ENCODE measurements at places on chromosomes 13 and 19.

DNA sequence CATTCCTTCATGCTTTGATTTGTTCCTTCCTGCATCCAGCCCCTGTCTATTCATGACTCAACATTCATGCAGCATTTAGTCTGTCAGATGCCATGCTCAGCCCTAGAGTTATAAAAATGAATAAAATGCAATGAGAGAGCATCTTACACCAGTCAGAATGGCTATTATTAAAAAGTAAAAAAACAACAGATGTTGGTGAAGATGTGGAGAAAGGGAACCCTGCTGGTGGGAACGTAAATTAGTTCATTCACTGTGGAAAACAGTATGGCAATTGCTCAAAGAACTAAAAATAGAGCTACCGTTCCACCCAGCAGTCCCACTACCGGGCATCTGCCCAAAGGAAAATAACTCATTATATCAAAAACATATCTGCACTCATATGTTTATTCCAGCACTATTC is 70.0 kb upstream of the GTF3A start:
- no peak for DNase-seq

DNA sequence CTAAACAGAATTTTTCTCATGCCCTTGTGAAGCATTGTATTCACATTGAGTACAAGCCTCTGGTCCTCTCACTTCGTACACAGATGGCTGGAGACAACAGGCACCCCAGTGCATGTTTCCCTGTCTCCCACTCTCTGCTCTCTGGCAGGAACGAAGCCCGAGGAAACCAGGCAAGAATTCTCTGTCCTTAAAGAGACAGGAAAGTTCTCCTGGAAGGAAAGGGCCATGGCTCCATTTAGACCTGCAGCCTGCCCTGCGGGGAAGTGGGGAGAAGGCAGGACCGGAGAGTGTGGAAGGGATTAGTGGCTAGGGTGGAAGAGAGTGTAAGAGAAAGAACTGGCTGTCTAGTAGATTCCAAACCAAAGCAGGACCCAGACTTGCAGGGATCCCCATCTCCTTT is 15.5 kb upstream of the AMER2 start:
- no peak for DNase-seq

DNA sequence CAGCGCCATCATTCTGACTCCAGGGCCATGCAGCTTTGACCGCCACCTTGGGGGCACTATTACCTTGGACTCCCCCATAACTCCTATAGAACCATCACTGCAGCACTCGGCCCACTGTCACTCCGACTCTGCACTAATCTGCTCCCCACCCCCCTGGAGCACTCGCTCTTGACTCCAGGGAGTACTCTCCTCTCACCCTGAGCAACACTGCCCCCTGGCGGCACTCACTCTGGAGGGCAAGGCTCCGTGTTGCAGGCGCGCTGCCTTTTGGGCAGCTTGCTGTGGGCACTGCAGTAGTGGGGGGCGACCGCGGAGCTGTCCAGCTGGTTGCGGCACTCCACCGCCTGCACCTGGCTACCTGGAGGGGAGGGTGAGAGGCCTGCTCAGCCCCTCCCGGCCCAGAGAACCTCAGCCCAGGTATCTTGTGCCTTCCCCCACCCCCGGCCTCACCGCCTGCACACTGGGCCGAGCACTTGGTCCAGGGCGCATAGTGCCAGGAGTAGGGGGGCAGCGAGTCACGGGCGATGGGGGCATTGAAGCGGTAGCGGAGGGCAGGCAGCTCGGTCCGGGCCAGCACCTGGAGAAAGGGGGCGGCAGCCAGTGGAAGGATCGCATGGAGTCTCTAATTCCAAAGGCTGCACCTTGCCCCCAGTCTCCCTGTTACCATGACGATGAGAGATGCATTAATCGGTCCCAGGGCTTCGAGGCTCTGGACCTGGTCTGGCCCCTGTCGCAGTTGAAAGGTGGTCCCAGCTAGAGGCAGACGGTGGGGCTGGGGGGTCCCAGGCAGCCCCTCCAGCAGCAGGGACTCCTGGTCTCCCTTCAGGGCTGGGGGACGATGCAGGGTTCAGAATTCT is 8.9 kb upstream of the MYO1F start:
- DNase-seq, result peak; percentile 61

DNA sequence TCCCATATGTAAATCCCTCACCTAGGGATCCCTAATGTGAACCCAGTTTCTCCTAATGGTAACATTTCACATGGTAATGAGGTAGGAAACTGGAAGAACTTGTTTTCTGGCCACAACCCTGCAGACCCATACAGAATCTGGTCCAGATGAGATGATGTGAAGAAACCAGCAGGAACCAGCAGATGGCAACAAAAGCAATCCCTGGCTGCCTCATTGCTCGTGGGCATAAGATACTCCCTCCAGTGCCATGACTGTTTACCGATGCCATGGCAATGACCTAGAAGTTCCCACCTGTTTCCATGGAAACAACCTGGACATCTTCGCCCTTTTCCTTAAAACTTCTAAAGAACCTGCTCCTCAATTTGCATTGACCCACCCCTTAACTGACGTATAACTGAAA is 1.4 kb upstream of the CD209 start:
- no peak for DNase-seq

DNA sequence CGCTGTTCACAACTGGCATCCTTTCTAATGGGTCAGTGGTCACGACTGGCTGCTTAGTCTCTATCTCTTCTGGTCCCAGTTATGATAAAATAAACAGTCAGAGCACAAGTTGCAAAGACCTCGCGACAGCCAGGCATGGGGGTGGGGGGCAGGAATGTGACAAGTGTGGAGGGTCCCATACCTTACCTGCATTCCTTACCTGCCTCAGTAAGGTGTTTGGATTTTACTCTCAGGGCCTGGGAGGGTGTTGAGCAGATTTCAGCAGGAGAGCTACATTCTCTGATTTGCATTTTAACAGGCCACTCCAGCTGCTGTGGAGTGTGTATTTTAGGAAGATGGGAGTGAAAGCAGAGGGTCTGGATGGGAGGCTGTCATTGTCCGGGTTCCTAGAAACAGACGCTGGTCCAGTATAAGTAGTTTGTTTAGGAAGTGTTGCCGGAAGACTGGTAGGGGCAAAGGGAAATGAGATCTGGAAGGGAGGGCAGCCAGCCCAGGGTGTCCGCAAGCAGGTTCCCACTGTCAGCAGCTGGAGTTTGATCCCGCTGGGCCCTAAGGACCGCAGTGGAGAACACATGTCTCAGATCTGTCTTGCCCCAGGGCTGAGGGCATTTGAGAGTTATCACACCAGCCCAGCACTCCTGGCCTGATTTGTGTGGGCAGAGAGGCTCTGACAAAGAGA is 920.0 kb downstream of the UQCRFS1 start:
- DNase-seq, result no peak

- no peak for DNase-seq
Observed at GRCh38 chr19:15123900-15124299, 16.7 kb downstream of the SYDE1 start.

- no peak for DNase-seq
Observed at GRCh38 chr13:48978942-48979601, 3.4 kb downstream of the FNDC3A start.

DNA sequence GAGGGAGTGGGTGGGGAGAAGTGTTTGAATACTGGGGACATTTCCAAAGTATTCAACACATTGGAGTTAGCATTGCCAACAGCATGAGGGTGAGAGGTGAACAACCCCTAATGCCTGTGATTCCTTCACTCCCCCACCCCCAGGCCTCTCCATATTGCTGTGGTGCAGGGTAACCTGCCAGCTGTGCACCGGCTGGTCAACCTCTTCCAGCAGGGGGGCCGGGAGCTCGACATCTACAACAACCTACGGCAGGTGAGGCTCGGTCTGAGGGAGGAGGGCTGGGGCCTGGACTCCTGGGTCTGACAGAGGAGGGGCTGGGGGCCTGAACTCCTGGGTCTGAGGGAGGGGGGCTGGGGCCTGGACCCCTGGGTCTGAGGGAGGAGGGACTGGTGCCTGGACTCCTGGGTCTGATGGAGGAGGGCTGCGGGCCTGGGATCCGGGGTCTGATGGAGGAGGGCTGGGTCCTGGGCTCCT is 7.6 kb downstream of the BCL3 start:
- DNase-seq, result no peak

DNA sequence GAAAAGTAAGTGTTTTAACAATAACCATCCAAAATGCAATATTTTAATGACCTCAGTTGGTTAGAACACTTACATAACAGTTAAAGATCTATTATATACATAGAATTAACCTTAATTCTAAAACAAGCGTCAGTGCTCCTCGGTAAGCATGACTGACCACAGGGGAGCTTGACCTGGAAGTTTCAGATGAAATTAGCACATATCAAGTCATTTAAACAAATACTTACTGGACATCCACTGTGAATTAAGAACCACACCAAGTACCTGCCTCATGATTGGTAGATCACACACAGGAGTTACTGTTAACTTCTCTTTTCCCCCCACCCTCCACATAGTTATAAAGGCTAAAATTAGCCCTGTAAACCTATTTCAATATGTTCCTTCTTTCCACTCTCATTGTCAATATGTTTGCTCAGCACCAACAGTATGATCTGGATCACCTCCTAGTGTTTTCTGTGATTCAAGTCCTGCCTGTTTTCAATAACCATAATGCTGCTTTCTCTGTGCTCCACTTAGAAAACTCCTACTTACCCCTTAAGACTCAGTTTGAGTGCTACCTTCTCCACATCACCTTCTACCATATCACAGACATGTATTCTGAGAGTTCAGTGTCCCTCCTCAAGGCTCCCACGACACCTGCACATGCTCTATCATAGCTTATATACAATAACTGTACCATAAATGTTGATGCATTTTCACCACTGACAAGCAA is 209.0 kb downstream of the VWA8 start:
- DNase-seq, result no peak

DNA sequence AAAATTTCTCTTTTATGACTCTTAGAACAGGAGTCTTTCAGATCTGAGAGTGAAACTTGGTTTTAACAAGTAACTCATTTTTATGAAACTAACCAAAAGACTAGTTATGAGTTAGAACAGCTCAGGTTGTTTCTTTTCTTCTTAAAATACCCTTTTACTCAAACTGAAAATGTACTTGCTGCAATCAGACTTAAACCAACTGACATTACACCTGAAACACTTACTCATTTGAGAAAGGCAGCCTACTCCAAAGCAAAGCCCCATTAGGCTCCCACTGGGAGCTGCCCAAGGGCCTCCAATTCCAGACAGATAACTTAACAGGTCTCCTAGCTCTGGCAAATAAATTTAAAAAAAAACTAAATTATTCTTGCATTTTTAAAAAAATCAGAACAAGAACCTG is 3.6 kb downstream of the FOXO1 start:
- peak; percentile 13 for DNase-seq

- no peak for DNase-seq
Observed at GRCh38 chr19:531753-532560, at the start of gene CDC34. Gene CDC34, plus strand, starts transcription at chr19:531760. Its CDS starts 172 bp downstream, at chr19:531932.

- no peak for DNase-seq
Observed at GRCh38 chr13:79825959-79826358, 345.0 kb downstream of the NDFIP2 start.

DNA sequence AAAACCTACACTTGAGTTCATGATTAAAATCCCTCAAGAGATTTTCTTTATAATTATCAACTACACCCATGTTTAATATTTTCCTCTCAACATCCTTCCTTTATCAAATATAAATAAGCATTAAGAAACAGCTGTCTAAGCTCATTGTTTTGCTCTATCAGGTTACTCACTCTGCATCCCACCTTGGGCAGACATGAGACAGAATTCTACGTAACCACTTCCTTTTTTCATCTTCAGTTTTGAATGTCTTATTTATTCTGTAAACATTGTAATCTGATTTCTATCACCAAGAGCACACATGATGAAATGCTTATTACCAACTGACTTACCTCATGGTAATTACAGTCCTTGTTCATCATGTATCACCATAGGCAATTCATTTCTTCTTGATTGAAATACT is 1256.6 kb upstream of the ATXN8OS start:
- no peak for DNase-seq

DNA sequence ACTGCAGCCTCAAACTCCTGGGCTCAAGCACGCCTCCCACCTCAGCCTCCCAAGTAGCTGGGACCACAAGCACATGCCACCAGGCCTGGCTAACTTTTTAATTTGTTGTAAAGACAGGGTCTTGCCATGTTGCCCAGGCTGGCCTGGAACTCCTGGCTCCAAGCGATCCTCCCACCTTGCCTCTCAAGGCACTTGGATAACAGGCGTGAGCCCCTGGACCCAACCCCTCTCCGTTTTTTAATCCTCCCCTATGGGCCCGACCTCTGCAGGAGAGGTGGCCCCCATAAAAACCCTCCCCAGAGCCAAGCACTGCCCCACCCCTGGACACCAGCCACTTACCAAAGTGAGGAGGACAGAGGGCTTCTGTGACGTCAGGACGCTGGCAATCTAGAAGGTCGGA is 28.6 kb downstream of the PEPD start:
- no peak for DNase-seq

DNA sequence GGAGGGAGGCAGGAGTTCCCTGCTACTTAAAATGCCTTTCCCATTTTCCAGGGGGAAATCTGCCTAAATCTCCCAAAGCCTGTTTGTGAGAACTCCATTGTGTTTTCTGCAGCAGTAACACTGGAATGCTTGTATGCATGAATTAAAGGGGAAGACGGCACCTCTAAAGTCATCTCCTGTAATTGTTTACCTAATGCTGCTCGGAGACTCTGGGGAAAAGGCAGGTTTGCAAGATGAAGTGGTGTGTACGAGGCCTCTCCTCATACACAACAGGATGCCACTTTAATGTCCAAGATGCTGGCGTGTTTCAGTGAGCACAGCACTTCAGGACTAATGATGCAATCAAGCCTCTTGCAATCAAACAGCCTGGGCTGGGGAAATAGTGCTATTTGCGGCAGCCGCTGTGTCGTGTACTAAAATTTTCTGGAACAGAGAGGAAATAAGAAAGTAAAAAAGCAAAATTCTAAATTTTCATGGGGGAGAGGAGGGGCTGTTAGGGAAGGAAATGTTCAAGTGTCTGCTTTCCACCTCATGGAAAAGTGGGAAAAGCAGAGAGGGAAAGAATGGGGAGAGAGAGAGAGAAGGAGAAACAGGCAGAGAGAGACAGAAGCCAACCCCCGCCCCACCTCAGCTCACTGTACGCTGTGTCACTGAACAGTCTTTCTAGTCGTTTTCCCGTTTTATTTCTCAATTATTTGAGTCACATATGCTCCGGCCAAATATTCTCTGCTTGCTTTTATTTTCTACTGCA is 32.9 kb downstream of the TSHZ3 start:
- DNase-seq, result no peak

GRCh38 chr13:105048677-105049076 is 1486.8 kb downstream of the EFNB2 start:
- no peak for DNase-seq

All from CD4-positive, alpha-beta T cell treated with Interleukin-4 for 4 hours (primary cell).